CD4-positive, alpha-beta memory T cell (primary cell): ENCODE measurements at places on chromosomes 12 and 14. TPM values are rescaled to one million over a fixed set of nuclear protein-coding genes. Genes with fewer than 3 reads are reported as not detected.

DNA sequence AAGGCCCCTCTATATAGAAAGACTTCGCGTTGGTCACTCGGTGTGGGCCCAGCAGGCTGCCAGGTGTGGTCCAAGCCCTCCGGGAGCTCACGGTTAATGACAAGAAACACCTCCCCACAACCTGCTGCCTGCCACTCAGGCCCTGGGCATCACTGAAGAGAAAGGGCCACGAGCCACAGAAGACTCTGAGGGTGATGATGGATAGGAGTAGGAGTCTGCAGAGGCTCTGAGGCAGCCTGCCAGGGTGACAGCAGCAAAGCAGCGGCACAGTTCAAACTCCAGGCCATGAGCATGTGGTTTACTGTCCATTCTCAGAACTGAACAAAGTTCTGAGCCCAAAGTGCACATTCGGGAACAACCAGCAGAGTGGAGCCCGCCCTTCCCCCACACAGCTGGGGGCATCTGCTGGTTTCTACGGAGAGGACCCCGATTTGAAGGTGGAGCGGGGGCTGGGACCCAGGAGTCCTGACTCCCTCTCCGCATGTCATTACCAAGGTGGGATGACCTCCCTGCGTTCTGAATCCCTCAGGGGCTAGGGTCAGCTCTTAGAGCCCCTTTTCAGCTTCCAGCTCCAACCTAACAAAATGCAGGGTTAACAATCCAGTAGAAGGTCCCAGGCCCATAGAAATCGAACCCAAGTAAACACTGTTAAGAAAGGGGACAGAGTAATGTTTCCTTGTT lies 65.8 kb downstream of the VWF start:
- no peaks in the 10 kb centered on the region for H3K36me3 ChIP-seq
- H3K27me3 ChIP-seq: no peaks in the 10 kb centered on the region
- H3K27ac ChIP-seq: no peak overlapping the region
- DNase-seq: no peak

DNA sequence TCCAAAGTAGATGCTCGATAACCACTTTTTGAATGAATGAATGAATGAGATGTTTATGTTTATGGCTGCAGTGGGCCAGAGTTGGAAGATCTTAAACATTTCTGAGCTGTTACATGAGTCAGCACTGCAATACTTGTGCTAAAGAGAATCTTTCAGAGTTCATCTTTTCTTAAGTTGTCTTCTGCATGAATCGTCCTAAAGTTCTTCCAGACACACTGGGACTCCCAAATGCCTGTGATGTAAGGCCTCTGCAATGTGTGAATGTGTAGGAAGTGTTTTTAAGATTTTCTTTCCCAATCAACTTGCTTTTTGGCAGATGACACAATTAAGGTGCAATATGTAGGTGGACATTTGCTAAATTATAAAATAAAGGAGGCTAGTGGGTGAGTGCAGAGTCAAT lies 50.3 kb upstream of the TRIM9 start:
- H3K27me3 ChIP-seq: no peaks in the 10 kb centered on the region
- H3K36me3 ChIP-seq: no peaks in the 10 kb centered on the region
- DNase-seq: no peak
- no peaks in the 10 kb centered on the region for H3K4me1 ChIP-seq
- H3K4me3 ChIP-seq: no peak overlapping the region

KLHL28 gene
- total RNA-seq: 38.4 TPM

DNA sequence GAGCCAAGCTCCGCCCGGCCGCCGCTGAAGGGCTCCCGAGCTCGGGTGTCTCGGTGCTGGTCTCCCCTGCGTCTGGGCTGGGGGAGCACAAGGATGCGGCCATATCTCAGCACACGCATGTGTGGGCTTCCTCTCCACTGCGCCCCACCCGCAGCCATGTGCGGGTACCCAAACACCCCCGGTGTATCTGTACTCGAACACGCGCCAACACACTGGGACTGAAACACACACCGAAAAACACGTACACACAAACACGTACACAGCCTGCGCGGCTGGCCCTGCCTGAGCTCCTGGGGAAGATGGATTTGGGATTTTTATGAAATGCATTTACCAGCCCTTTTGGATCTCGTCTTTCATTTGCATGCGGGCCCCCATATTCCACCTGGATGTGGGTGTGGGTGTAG lies 897 bp upstream of the TBX3 start:
- H3K4me3 ChIP-seq: no peak overlapping the region
- no peaks in the 10 kb centered on the region for H3K36me3 ChIP-seq
- no peak for DNase-seq
- peaks cover 8% of the 10 kb centered on the region for H3K4me1 ChIP-seq

DNA sequence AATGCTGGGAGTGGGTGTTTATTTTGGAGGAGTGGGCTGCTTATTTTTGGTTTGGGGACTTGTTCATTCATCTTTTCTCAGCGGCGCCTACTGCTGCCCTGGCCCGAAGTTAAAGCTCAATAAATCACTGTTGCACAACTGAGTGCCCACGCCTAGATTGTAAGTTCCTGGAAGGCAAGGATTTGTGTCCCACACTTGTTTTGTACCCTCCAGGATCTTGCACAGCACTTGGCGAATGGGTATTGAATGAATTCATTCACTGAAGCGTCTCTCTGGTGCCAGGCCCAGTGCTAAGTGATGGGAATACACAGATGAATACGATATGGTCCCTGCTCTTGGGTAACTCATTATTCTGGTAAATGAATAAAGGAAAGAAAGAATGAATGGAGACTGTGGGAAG lies 153.3 kb upstream of the PARP11 start:
- no peaks in the 10 kb centered on the region for H3K27me3 ChIP-seq
- H3K4me3 ChIP-seq: no peak overlapping the region
- H3K4me1 ChIP-seq: peaks cover 28% of the 10 kb centered on the region
- no peaks in the 10 kb centered on the region for H3K36me3 ChIP-seq
- H3K27ac ChIP-seq: no peak overlapping the region
- DNase-seq: no peak

DNA sequence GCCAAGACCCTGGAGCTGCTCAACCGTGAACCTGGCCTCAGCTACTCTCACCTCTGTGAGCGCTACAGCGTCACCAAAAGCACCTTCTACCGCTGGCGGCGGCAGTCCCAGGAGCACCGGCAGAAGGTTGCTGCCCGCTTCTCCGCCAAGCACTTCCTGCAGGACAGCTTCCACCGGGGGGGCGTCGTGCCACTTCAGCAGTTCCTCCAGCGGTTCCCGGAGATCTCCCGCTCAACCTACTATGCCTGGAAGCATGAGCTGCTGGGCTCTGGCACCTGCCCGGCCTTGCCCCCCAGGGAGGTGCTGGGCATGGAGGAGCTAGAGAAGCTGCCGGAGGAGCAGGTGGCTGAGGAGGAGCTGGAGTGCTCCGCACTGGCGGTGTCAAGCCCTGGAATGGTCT lies 9.3 kb downstream of the VRTN start:
- H3K4me3 ChIP-seq: no peak overlapping the region
- H3K27ac ChIP-seq: no peak overlapping the region
- DNase-seq: no peak
- H3K27me3 ChIP-seq: peaks cover 5% of the 10 kb centered on the region

DNA sequence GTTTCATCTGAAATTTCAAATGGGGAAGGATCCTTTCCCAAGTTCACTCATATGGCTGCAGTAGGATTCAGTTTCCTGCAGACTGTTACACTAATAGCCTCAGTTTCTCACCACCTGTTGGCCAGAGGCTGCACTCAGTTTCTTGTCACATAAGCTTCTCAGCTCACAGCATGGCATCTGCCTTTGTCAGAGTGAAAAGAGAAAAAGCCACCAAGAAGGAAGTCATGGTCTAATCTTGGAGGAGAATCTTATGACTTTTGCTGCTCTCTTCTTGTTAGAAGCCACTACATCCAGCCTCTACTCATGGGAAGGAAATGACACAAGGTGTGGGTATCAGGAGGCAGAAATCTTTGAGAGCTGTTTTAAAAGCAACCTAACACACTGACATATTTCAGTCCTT lies 39.4 kb upstream of the BTG1 start:
- no peaks in the 10 kb centered on the region for H3K27me3 ChIP-seq
- H3K36me3 ChIP-seq: no peaks in the 10 kb centered on the region
- H3K4me1 ChIP-seq: peaks cover 39% of the 10 kb centered on the region
- peak; percentile 57 for DNase-seq

FGF6 gene
- not detected for total RNA-seq

- peak; percentile 61 for DNase-seq
- no peaks in the 10 kb centered on the region for H3K36me3 ChIP-seq
- no peak overlapping the region for H3K27ac ChIP-seq
- H3K27me3 ChIP-seq: no peaks in the 10 kb centered on the region
- no peak overlapping the region for H3K4me3 ChIP-seq
These were observed 52.1 kb upstream of the ATP2B1 start for GRCh38 chr12:89760783-89761182.

SCNN1A gene
- 0.67 TPM for total RNA-seq

GLT1D1 gene
- total RNA-seq: not detected

DNA sequence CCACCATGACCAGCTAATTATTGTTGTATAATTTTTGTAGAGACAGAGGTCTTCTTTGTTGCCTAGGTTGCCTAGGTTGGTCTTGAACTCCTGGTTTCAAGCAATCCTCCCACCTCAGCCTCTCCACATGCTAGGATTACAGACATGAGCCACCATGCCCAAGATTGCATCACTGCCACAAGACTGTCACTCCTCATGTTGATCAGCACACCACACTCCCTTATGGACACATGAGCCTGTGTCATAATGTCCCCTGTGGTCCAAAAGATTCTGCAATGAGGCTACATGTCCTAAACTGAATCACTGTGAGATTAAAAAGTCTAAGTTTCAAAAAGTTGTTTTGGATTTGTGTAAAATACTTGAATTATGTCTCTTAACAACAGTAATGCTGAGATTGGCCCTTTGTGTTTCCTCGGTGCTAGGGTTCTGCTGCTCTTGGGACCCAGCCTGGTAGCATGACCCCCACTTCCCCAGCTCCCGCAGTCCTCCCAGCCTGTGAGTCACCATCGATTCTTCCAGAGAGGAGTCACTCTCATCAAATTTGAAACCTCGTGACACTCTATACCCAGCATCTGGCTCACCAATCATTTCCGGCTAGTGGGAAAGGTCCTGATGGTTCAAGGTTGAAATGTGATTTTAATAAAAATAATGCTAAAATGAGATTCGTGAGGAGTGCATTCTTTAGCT lies 890.9 kb downstream of the VRK1 start:
- no peaks in the 10 kb centered on the region for H3K36me3 ChIP-seq
- H3K4me3 ChIP-seq: no peak overlapping the region
- no peak for DNase-seq
- no peaks in the 10 kb centered on the region for H3K27me3 ChIP-seq

PYGL gene
- total RNA-seq: 0.72 TPM

GRCh38 chr14:97283426-97283825 lies 486.2 kb downstream of the VRK1 start:
- no peaks in the 10 kb centered on the region for H3K36me3 ChIP-seq
- no peak overlapping the region for H3K27ac ChIP-seq
- DNase-seq: no peak
- H3K4me3 ChIP-seq: no peak overlapping the region

NKX2-8 gene
- not detected for total RNA-seq
